ENCODE measurements at places on chromosomes 12 and 14.

GRCh38 chr12:80590085-80590484 lies 117.3 kb upstream of the MYF6 start:
- no peaks in the 10 kb centered on the region for H3K36me3 ChIP-seq
- no peaks in the 10 kb centered on the region for H3K27me3 ChIP-seq
- H3K27ac ChIP-seq: no peak overlapping the region
- no peaks in the 10 kb centered on the region for H3K4me1 ChIP-seq
- no peak for DNase-seq
- H3K4me3 ChIP-seq: no peak overlapping the region

DNA sequence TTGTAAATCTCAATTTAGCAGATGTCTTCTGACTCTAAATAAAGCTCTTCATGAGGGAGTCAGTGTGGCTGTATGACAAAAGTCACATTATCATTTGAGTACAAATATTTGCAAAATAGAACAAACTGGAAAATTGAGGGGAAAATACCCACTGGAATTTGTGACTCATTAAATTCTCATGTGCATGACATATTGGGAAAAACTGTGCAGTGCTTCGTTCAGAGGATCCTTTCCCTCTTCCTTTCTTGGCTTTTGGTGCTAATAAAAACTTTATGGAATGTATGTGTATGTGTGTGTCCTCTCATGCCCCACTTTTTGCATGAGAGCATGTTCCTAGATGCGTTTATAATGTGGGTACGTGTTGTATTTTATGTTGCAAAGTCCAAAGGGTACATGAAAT lies 267.8 kb downstream of the KTN1 start:
- H3K4me1 ChIP-seq: no peaks in the 10 kb centered on the region
- no peak overlapping the region for H3K27ac ChIP-seq
- H3K4me3 ChIP-seq: no peak overlapping the region
- H3K36me3 ChIP-seq: no peaks in the 10 kb centered on the region
- peaks cover 3% of the 10 kb centered on the region for H3K27me3 ChIP-seq

DNA sequence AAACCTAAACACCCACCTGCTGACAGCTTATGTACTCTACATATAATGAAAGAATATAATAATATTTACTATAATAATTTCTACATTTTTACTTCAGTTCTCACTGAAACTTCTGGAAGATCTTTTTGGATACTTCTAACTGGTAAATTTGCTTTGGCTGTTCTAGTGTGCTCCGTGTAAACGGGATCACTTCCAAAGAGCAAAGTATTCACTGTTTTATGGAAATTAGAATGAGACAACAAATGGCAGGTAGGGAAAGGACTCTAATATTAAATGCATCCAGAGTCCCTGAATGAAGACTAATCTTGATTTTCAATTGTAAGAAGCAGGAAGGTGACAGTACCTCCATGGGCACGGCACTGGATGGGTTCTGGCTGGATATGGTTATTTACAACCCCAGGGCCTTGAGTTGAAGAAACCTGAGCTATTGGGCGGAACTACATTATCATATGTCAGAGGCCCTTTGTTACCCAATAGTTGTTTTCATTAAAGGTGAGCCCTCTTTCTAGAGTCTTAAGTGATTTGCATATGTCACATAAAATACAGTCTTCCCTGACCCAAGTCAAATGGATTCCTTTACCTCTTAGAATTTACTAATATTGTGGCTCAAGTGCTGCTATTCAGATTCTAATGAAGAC lies 10.7 kb downstream of the ERP29 start:
- peaks cover 26% of the 10 kb centered on the region for H3K4me1 ChIP-seq
- H3K4me3 ChIP-seq: no peak overlapping the region
- DNase-seq: no peak
- H3K27me3 ChIP-seq: no peaks in the 10 kb centered on the region
- H3K36me3 ChIP-seq: peaks cover 37% of the 10 kb centered on the region

DNA sequence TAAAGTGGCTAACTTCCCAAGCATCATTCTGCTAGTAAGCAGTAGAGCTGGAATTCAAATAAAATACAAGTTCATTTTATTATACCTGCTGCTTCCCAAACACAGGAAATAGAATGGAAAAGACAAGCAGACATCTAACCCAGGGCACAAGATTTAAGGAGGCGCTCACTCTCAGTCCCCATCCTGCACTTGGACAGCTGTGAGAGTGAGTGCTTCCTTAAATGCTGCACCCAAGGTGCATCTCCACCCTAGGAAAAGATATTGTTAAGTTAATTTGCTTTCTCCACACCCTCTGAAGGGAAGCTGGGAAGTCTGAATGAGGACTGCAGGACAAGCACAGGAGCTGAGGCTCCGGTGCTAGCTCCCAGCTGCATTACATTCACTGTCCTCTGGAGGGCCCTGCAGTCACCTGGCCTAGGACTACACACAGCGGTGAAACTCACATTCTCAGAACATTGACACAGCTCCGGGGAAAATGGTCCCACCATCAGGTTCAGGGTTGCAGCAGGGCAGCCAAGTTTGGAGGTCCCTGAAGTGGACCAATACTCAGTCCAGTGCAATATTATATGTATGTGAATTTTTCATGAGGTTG lies 14.2 kb downstream of the HEBP1 start:
- no peak overlapping the region for H3K27ac ChIP-seq
- no peaks in the 10 kb centered on the region for H3K4me1 ChIP-seq
- no peak overlapping the region for H3K4me3 ChIP-seq
- no peak for DNase-seq
- H3K27me3 ChIP-seq: no peaks in the 10 kb centered on the region

DNA sequence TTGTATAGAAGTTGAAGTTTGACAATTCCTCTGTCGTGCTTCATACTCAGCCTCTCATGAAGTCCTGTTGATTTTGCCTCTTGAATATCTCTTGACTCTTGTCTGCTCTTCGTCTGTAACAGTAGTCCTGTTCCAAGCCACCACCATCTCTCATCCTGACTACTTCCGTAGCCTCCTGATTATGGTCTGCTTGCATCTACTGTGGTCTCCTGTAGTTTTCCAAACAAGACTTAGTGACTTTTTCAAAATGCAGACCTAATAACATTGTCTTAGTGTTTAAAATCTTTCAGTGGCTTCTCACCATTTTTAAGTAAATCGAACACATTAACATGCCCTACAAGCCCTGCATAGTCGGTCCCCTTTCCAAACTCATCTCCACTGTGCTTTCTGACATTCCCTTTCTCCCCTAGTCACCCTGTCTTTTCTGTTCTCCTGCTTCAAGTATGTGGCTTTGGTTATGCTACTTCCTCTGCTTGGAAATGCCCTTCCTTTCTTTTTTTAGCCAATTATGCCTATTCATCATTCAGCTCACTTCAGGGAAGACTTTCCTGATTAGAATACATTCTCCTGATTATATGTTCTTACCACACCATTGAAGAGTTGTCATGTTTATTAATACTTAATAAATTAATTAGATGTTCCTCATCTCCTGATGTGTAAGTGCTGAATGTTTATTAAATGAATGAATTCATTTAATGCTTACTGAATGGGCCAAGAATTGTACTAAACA lies 2.0 kb downstream of the SCYL2 start:
- no peak overlapping the region for H3K27ac ChIP-seq
- no peak for DNase-seq
- H3K27me3 ChIP-seq: no peaks in the 10 kb centered on the region

- DNase-seq: no peak
- peaks cover 18% of the 10 kb centered on the region for H3K4me1 ChIP-seq
- peaks cover 24% of the 10 kb centered on the region for H3K36me3 ChIP-seq
- H3K27me3 ChIP-seq: no peaks in the 10 kb centered on the region
- H3K27ac ChIP-seq: no peak overlapping the region
These were observed 183.0 kb downstream of the MED13L start for GRCh38 chr12:116094475-116094874.

DNA sequence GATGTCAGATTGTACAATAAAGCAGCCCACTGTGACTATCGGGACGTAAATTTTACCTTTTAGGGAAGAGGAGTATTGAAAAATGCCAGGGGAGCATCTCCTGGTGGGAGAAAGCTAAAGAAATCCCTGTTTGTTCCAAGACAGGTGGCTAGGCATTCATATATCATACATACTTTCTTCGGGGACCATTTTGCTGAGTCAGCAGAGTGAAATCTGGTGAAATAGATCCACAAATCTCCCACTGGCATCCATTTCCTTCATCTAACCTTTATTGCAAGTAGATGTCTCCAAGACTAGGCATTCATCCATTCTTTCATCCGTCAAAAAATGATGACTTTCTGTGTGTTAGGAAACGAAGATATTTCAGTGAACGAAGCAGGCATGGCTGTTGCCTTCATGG lies 107.1 kb downstream of the BMP4 start:
- no peaks in the 10 kb centered on the region for H3K4me1 ChIP-seq
- H3K36me3 ChIP-seq: no peaks in the 10 kb centered on the region
- no peak overlapping the region for H3K4me3 ChIP-seq
- no peaks in the 10 kb centered on the region for H3K27me3 ChIP-seq
- no peak overlapping the region for H3K27ac ChIP-seq

DNA sequence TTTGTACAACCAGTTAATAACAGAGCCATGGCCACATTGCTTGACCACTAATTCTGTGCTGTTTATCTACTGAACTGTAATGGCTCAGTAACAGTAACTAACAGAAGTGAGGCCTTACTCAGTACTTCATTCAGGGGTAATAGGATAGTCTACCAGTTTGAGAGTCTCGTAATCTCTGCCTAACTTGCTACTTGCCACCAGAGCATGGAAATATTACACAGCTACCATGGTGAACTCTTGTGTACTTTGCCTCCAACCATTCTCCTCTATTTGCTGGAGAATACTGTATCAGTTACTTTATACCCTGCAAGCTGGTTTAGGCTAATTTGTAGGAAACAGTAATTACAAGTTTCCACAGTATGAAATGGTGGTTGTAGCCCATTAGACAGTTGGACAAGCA lies 10.6 kb downstream of the SCFD1 start:
- H3K4me1 ChIP-seq: peaks cover 2% of the 10 kb centered on the region
- H3K4me3 ChIP-seq: no peak overlapping the region
- H3K36me3 ChIP-seq: peaks cover 38% of the 10 kb centered on the region

DNA sequence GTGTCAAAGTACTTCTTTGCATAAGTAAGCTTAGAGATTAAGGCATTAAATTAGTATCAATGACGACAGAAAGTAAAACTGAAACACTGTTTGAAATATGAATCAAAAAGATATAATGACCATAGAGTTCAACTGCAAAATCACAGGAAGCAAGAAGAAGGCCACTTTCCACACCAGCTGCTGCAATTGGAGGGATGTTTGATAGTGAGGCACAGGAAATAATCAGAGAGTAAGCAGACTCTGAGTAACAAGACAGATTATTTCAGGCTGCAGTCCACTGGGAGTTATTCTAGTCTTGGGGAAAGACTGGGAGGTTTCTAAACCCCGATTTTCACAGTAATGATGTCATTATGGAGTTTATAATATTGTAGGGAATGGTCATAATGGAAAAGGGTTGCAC lies 12.9 kb downstream of the MDGA2 start:
- no peak overlapping the region for H3K4me3 ChIP-seq
- H3K36me3 ChIP-seq: no peaks in the 10 kb centered on the region
- DNase-seq: no peak
- no peak overlapping the region for H3K27ac ChIP-seq
- no peaks in the 10 kb centered on the region for H3K27me3 ChIP-seq

DNA sequence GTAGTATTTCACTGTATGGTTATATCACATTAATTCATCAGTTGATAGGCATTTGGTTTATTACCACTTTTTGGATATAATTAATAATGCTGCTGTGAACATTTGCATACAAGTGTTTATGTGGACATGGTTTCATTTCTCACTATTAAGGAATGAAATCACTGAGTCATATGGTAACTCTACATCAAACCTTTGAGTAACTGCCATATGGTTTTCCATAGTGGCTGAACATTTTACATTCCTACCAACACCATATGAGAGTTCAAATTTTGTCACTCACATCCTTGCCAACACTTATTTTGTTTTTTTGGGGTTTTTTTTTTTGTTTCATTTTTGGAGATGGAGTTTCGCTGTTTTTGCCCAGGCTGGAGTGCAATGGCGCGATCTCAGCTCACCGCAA lies 30.2 kb upstream of the EAPP start:
- no peaks in the 10 kb centered on the region for H3K27me3 ChIP-seq
- H3K27ac ChIP-seq: no peak overlapping the region
- no peak overlapping the region for H3K4me3 ChIP-seq
- H3K36me3 ChIP-seq: peaks cover 35% of the 10 kb centered on the region

- peaks cover 7% of the 10 kb centered on the region for H3K4me1 ChIP-seq
- peak; percentile 40 for DNase-seq
- H3K36me3 ChIP-seq: no peaks in the 10 kb centered on the region
- H3K4me3 ChIP-seq: peak overlapping the region; percentile 44
- H3K27me3 ChIP-seq: peaks cover 22% of the 10 kb centered on the region
These were observed 1.1 kb upstream of the CKAP4 start for GRCh38 chr12:106248846-106249371.

GRCh38 chr12:53378724-53379388 lies 1.1 kb upstream of the SP1 start:
- H3K27me3 ChIP-seq: no peaks in the 10 kb centered on the region
- H3K4me3 ChIP-seq: no peak overlapping the region
- peak; percentile 50 for DNase-seq
- H3K4me1 ChIP-seq: peaks cover 33% of the 10 kb centered on the region

- no peak overlapping the region for H3K27ac ChIP-seq
- H3K4me3 ChIP-seq: no peak overlapping the region
- DNase-seq: no peak
These were observed 118.9 kb upstream of the PLEKHG7 start for GRCh38 chr12:92583910-92584309.

- H3K4me1 ChIP-seq: peaks cover 9% of the 10 kb centered on the region
- no peak for DNase-seq
- no peaks in the 10 kb centered on the region for H3K36me3 ChIP-seq
- H3K27ac ChIP-seq: no peak overlapping the region
- peaks cover 4% of the 10 kb centered on the region for H3K27me3 ChIP-seq
- no peak overlapping the region for H3K4me3 ChIP-seq
These were observed 104.0 kb downstream of the CALM1 start for GRCh38 chr14:90500665-90501370.

GRCh38 chr14:70887737-70888499 lies 19.3 kb upstream of the PCNX1 start:
- H3K27ac ChIP-seq: peak overlapping the region; percentile 96
- H3K4me3 ChIP-seq: peak overlapping the region; percentile 65
- DNase-seq: no peak
- no peaks in the 10 kb centered on the region for H3K36me3 ChIP-seq

- DNase-seq: no peak
- no peak overlapping the region for H3K4me3 ChIP-seq
- no peak overlapping the region for H3K27ac ChIP-seq
- H3K27me3 ChIP-seq: no peaks in the 10 kb centered on the region
These were observed 105.1 kb upstream of the AMIGO2 start for GRCh38 chr12:47184813-47185212.

GRCh38 chr12:112111931-112112330 lies 3.3 kb upstream of the NAA25 start:
- no peaks in the 10 kb centered on the region for H3K27me3 ChIP-seq
- H3K36me3 ChIP-seq: peaks cover 2% of the 10 kb centered on the region
- H3K4me3 ChIP-seq: no peak overlapping the region
- peaks cover 25% of the 10 kb centered on the region for H3K4me1 ChIP-seq

GRCh38 chr12:116484807-116485206 lies 74.4 kb upstream of the MAP1LC3B2 start:
- peaks cover 5% of the 10 kb centered on the region for H3K4me1 ChIP-seq
- no peak for DNase-seq
- peaks cover 13% of the 10 kb centered on the region for H3K27me3 ChIP-seq
- no peak overlapping the region for H3K27ac ChIP-seq

- peak overlapping the region; percentile 90 for H3K4me3 ChIP-seq
- H3K4me1 ChIP-seq: peaks cover 58% of the 10 kb centered on the region
- peaks cover 6% of the 10 kb centered on the region for H3K36me3 ChIP-seq
- peaks cover 5% of the 10 kb centered on the region for H3K27me3 ChIP-seq
- peak; percentile 62 for DNase-seq
- H3K27ac ChIP-seq: peak overlapping the region; percentile 86
These were observed 853 bp downstream of the TTC9 start for GRCh38 chr14:70642303-70643235.

Data from activated CD8-positive, alpha-beta memory T cell treated with anti-CD3 and anti-CD28 coated beads, Interleukin-2, amount 10 ng/mL, durations not matched to agents 7 days and 5 days (primary cell).